ENCODE measurements at places on chromosomes 12 and 14. TPM values are rescaled to one million over a fixed set of nuclear protein-coding genes. Genes with fewer than 3 reads are reported as not detected.
A peak's percentile ranks its signal among the peaks of the same experiment; 100 is the strongest.

Gene AMN
- total RNA-seq: under 0.01 TPM

Gene TMEM179
- total RNA-seq: not detected

Gene FAR2
- total RNA-seq: 10.5 TPM

Gene ADGRD1
- total RNA-seq: 0.72 TPM

Gene FAM90A1
- not detected for total RNA-seq

Gene HNF1A
- not detected for total RNA-seq

Gene CCDC88C
- total RNA-seq: 0.36 TPM

DNA sequence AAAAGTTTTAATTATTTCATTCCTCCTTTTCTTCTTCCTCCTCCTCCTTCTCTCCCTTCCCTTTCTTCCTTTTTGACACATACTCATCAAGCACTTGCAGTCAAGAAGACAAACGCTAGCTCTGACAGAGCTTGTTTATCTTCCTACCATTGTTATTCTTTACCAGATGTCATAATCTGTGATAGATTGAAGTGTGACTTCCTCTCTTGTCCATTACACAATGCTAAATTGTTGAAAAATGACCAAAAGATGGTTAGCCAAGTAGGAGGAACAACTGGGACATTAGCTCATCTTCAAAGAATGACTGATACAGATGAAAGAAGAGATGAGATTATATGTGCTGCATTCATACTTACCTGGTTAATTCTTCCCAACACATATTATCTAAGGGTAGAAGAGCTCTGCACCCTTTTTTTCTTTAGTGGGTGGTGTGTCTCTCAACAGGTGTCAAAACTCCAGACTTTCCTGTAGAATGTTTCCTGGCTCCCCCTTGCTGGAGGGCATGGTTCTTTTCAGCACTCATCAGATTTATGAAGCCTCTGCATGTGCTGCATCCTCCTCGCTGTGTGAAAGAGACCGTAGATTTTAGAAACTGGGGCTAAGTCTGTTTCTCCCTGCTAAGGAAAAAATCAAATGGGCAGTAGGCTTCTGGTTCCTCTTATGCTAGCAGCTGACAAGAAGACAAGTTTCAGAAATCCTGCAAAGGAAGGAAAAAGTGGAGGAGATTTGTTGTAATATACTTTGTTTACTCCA is 147.1 kb downstream of the TMX1 start:
- no peaks in the 10 kb centered on the region for H3K27me3 ChIP-seq
- no peak overlapping the region for H3K27ac ChIP-seq
- H3K4me1 ChIP-seq: peaks cover 5% of the 10 kb centered on the region

GRCh38 chr12:45183246-45183645 is 32.6 kb upstream of the ANO6 start:
- H3K4me1 ChIP-seq: no peaks in the 10 kb centered on the region
- no peak overlapping the region for H3K4me3 ChIP-seq
- no peaks in the 10 kb centered on the region for H3K36me3 ChIP-seq
- DNase-seq: peak; percentile 83
- no peak overlapping the region for H3K27ac ChIP-seq

GRCh38 chr14:44316647-44317440 is 190.2 kb downstream of the FSCB start:
- H3K4me3 ChIP-seq: no peak overlapping the region
- no peak overlapping the region for H3K27ac ChIP-seq
- no peaks in the 10 kb centered on the region for H3K4me1 ChIP-seq
- peak; percentile 29 for DNase-seq
- H3K27me3 ChIP-seq: no peaks in the 10 kb centered on the region
